ENCODE measurements at places on chromosomes 5 and 9. TPM values are rescaled to one million over a fixed set of nuclear protein-coding genes. Genes with fewer than 3 reads are reported as not detected.

GFI1B gene
- total RNA-seq, result 0.53 TPM

GRCh38 chr5:178428341-178429155 lies 161.6 kb downstream of the COL23A1 start:
- no peak for DNase-seq

- no peak for DNase-seq
Measured at GRCh38 chr5:1948663-1949191, 66.0 kb upstream of the IRX4 start.

GRCh38 chr9:135971892-135972291 lies 10.7 kb upstream of the UBAC1 start:
- no peak for DNase-seq

GRCh38 chr5:81302596-81302995 lies 1.2 kb downstream of the ZCCHC9 start:
- no peak for DNase-seq

All from SJCRH30 (cell line).